ENCODE measurements at places on chromosomes 12 and 14. TPM values are rescaled to one million over a fixed set of nuclear protein-coding genes. Genes with fewer than 3 reads are reported as not detected.

The HOXC11 gene
- total RNA-seq: 1.5 TPM

The TDP1 gene
- total RNA-seq: 20.5 TPM

The NTS gene
- 27.4 TPM for total RNA-seq

The DEPDC4 gene
- 3.4 TPM for total RNA-seq

The TPPP2 gene
- not detected for total RNA-seq

The PLEKHH1 gene
- total RNA-seq: 5.1 TPM

The IRAK4 gene
- 33.1 TPM for total RNA-seq

DNA sequence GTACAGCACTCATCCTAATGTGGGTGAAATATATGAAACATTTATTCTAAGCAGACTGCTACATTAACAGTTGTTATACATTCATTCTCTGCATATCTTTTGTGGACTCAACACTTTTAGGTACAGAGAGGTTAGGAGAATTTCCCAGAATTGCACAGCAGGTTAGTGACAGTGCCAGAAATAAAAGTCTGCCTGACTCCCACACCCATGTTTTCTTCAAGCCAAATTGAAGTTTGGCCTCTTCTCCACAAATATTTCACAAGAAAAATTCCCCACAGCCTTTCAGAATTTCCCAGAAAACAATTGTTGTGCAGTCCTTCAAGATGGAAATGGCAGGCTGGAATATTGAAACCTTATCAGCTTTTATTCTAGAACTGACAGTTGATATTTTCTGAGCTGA is 464.8 kb downstream of the RAD51B start:
- no peak for DNase-seq

DNA sequence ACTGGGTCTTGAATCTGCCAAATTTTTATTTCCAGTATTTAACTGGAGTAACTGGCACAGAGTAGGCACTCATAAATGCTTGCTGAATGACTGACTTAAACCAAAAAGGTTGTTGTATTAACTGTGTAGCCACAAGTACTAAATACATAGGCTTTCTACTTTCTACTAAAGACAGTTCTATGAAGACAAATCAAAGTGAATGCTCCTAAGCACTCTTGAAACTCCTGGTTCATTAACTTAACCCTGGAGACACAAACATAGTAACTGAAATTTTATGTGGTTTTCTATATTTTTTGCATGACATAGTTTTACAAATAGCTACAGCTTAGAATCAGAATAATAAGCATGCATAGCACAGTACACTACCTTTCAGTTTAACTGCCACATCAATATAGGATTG is 70.4 kb downstream of the TXNDC16 start:
- DNase-seq: no peak

GRCh38 chr12:88303335-88303734 is 161.2 kb downstream of the TMTC3 start:
- DNase-seq: no peak

DNA sequence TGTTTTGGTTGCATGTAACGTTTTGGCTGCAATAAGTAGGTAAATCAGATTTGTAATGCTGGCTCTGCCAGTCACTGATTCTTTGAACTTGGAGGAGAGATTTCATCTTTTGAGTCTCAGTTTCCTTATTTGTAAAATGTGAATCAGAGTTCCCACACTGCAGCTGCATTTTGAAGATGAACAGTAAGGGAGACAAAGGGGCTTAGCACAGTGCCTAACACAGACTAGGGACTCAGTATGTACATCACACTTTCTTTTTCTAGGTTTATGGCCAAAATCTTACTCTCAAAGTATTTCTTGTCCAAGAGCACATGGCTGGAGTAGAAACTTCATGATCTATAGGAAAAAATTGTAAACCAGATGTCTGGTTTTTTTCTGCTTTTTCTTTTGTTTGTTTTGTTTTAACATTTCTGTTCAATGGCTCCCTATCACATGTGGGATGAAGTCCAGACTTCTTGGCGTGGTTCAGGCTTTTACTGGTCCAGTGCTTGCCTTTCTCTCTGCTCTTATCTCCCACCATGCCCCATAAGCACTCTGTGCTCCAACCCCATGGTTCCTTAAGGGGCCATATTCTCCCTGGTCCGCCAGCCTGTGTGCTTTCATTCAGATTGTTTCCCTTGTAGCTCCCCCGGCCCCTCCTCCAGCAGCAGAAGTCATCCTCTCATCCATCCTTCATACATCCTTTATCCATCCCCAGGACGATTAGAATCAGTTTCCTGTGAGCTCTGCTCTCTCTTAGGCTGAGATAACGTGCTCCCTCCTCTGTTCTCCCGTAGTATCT is 58.0 kb downstream of the SYNE2 start:
- no peak for DNase-seq

DNA sequence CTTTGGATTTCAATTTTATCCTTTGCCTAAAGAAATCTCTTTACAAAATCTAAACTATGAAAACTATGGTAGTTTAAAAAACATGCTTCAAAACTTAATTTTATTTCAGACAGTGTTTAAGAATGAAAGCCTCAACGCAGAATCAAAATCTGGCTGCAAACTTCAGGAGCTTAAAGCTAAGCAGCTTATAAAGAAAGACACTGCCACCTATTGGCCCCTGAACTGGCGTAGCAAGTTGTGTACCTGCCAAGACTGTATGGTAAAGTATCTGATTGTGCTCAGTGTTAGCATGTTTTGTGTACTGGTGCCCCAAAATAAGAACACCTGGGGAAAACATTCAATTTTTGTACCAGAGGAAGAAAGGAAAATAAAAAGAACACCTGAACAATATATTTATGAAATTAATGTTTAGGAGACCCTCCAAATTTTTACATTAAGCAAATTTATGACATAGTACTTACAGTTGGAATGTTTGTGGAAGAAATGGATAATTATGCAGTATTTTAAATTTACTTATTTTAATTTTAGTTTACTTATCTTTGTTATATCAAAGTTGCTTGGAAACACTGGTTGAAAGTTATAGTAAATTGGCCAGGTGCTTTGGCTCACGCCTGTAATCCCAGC is 12.2 kb downstream of the UBR7 start:
- DNase-seq: peak; percentile 42

DNA sequence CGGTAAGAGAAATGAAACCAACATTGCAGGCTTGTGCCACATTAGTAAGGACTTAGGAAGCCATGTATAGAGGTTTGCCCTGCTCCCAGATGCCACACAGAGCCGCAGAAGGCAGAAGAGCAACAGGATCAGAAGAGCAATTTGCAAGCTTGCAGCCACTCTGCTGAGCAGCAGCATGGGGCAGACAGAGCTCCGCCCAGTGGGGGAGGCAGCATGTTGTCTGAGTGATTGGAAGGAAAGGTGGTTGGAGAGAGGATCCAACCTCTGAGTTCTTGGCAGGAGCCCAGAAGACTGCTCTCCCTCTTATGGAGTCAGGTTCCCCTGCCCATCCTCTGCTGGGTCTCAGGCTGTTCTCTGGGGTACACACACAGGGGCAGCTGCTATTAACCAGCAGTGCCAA is 2.3 kb upstream of the KRT6A start:
- no peak for DNase-seq

GRCh38 chr14:99435327-99435726 is 45.3 kb downstream of the SETD3 start:
- DNase-seq: no peak

GRCh38 chr14:77230914-77231313 is 40.1 kb downstream of the NGB start:
- DNase-seq: no peak

GRCh38 chr12:101414533-101415119 is 7.1 kb upstream of the ARL1 start:
- peak; percentile 28 for DNase-seq

- no peak for DNase-seq
These were observed 1.4 kb downstream of the BICDL1 start for GRCh38 chr12:119990382-119990874.

All from urinary bladder (tissue), 4 donors.